Activated CD4-positive, alpha-beta T cell treated with anti-CD3 and anti-CD28 coated beads, Interleukin-2, amount 10 ng/mL, durations not matched to agents 24 days and 14 days (primary cell): ENCODE measurements at places on chromosomes 13 and 19. TPM values are rescaled to one million over a fixed set of nuclear protein-coding genes. Genes with fewer than 3 reads are reported as not detected.

DNA sequence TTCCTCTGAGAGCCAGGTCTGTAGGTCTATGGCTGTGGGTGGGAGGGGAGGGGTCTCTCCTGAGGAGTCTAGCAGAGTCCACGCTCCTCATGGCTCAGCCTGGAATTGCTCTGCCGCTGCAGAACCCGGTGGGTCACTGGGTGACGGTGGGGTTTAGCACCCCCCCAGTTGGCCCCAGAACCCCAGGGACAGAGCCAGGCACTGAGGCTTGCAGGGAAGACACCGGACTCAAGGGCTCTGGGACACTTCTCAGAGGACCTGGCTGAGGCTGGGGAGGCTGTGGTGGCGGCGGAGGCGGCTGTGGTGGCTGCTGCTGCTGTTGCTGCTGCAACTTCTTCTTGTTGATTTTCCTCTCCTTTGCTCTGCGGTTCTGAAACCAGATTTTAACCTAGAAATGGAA is 6.1 kb downstream of the CDX2 start:
- no peak for DNase-seq

DNA sequence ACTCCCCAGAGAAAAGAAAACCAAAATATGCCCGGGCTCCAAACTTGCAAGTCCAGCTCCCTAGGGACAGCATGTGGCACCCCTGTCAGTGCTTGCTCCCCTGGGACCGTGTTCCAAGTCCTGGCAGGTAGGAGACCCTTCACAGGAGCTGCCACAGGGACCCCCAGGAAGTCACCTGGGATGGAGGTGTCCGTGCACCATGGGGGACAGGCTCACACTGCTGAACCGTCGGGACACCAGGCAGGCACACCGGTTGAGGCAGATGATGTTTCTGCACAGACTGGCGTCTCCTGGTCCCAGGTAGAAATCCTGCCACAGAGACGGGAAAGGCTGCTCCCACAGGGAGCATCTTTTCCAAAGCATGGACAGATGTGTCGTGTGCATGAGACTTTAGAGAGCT is 11.7 kb upstream of the PROZ start:
- no peak for DNase-seq

GRCh38 chr13:102999499-102999898 is 66.7 kb downstream of the SLC10A2 start:
- DNase-seq = no peak

DNA sequence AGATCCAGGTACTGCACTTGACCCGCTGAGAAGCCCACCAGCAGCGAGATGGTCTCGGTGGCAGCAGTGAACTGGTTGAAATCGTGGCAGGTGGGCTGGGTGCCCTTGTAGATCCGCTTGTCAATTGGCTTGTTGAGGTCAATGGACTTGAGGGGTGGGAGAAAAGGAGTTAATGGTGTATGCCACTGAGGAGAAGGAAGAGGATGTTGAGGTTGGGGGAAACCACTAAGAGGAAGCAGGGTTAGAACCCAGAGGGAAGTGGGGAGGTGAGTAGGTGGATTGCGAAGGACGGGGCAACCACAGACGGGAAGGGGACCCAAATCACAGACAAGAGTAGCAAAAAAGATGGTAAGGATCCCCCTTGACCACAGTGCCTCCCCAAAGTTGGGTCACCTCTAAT is 1.7 kb downstream of the DMWD start:
- DNase-seq = peak; percentile 88

DNA sequence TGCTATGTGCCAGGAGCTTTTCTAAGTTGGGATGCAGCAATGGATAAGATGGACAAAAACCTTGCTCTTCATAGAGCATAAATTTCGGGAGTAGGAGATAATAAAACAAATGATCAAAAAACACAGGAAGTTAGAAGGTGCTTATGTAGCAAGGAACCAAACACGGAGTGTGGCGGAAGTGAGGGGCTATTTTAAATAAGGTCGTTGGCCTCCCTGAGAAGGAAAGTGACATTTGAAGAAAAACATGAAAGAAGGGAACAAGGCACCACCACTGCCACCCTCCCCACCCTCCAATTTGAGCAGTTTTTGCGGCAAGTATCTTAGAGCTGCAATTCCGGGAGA is 3.2 kb upstream of the GSX1 start:
- DNase-seq = no peak

DNA sequence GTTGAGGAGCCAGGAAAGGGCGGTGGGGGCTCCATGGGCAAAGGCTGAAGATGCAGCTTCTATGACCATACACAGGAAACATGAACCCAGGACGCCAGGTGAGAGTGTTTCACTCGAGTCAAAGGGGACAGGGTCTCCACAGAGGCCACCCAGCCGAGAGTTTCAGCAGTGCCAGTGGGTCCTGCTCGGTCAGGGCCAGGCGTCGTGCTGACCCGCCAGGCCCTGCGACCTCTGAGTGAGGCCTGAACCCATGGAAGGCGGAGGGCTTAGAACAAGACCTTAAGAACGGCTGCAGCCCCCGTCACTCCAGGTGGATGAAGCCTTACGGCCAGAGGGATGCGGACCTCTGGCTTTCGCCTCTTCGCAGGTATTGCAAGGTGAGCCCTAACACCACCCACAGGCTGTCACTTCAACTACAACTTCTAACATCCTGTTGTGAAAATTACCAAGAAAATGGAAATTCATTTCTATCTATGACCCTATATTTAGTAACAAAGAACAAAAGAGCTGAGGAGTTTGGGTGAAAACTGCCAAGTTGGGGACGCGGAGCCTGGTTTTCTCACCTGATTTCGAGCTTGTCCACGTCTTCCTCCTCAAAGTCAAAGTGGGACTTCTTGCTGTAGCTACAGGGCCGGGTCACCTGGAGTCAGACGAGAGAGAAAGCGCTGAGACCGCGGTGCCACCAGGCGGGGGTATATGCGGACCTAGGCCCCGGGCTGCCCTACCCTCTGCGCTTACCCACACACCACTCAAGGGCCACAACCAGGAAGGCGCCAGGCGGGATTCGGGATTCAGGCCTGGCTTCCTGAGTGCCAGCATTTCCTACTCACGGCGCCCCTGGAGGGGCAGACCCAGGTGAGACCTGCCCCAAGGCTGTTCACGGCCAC is 50.1 kb upstream of the C13orf46 start:
- no peak for DNase-seq

GRCh38 chr19:17766543-17767131 is 15.4 kb downstream of the FCHO1 start:
- peak; percentile 88 for DNase-seq

GRCh38 chr13:26965952-26966700 is 205.5 kb downstream of the USP12 start:
- DNase-seq = no peak

- no peak for DNase-seq
These were observed 518.8 kb downstream of the MYO16 start for GRCh38 chr13:109148243-109148642.

DNA sequence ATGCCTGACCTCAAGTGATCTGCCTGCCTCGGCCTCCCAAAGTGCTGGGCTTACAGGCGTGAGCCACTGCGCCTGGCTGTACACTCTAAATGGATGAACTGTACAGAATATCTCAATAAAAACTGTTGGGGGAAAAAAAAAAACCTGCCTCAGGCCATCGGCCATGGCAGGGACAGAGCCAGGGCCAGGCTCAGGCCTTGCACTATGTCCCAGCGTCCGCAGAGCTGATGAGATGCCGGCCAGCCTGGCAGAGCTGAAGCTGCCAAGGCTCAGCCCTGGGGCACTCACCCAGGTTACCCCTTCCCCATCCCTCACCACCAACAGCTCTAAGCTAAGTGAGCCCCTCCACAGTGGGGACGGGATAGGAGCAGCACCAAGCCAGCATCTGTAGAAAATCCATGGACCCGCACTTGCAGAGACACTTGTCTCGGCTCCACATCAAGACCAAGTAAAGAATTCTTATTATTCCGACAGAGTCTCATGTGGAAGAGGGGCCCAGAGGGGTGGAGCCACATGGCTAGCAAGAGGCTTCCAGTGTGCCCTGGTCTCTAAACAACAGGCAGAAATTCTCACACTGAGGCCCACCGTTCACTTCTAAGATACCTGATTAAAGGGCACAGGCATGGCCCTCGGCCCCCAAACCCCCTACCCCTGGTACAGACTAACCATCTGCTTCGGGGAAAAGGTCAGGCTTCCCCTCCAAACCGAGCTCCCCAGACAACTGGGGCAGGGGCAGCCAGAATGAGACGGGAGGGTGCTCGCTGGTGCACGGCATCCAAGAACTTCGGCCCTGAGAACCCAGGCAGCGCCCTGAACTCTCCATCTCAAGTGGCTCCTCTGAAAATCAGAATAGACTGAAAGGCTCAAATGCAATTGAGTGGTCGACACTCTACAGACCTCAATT is 5.8 kb downstream of the PPP6R1 start:
- no peak for DNase-seq

- peak; percentile 66 for DNase-seq
These were observed 41.1 kb downstream of the DNM2 start for GRCh38 chr19:10758978-10759377.

- no peak for DNase-seq
These were observed 603.9 kb downstream of the DCT start for GRCh38 chr13:93875547-93875946.

GRCh38 chr13:77838271-77838670 is 80.4 kb downstream of the EDNRB start:
- DNase-seq = no peak

- no peak for DNase-seq
These were observed 179.9 kb downstream of the VWA8 start for GRCh38 chr13:41780715-41781706.

DNA sequence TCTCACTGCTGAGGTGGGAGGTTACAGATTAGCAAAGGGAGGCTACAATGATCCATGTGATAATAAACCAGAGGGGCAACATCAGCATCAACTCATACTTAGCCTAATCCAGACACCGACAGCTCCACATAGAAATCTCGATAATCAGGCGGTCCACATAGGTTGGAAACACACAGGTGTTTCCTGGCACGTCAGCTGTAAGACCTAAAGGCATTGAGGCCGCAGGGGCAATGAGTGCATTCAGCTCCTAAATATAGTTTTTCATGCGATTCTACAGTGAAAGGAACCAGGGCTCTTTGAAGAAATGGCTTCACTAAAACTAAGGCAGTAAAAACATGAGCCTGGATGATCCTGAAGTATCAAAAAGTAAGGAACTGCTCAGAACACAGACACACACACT is 19.3 kb downstream of the PLPP2 start:
- DNase-seq = no peak

GRCh38 chr13:106186366-106187030 is 349.0 kb downstream of the EFNB2 start:
- DNase-seq = no peak

GRCh38 chr19:20245309-20245708 is 78.3 kb downstream of the ZNF486 start:
- no peak for DNase-seq

ZNF569 gene
- total RNA-seq = 3.4 and 3.5 TPM in 2 replicates

TPGS1 gene
- 13.5 and 15.6 TPM in 2 replicates for total RNA-seq

MTIF3 gene
- 28.8 and 30.4 TPM in 2 replicates for total RNA-seq

FLT1 gene
- 46.3 and 46.7 TPM in 2 replicates for total RNA-seq

KASH5 gene
- total RNA-seq = 0.24 TPM in 1 of 2 replicates, not detected in the other

PPP1R12C gene
- 103 and 104 TPM in 2 replicates for total RNA-seq

GJA3 gene
- 0.02 TPM in 1 of 2 replicates, not detected in the other for total RNA-seq

FGF21 gene
- not detected in 2 replicates for total RNA-seq

ZNF628 gene
- total RNA-seq = 8.8 and 10.0 TPM in 2 replicates
